ENCODE measurements at places on chromosomes 3 and 15. TPM values are rescaled to one million over a fixed set of nuclear protein-coding genes. Genes with fewer than 3 reads are reported as not detected.

NME9 gene
- total RNA-seq, result not detected

VGLL3 gene
- total RNA-seq, result 242 TPM

OR5AC2 gene
- not detected for total RNA-seq

SLC28A1 gene
- not detected for total RNA-seq

C3orf20 gene
- under 0.01 TPM for total RNA-seq

RARRES1 gene
- total RNA-seq, result 19.5 TPM

CCDC9B gene
- 23.9 TPM for total RNA-seq

DNA sequence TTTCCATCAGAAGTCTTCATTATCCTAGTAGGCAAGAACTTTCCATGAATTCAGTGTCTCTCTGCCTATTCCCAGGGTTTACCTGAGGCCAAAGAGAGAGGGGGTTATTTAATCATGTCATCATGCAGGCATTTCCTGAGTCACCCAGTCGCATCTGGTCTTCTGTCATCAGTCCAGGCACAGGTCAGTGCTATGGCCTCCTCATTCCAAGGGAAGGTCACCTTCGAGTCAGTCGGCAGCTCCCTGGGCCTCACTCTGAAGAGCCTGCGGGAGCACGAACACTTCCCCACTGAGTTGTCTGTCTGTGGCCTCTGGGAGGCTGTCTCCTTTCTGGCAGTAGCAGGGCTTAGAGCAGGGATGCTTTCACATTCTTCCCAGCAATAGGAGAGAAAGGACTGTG lies 26.2 kb upstream of the LRTM1 start:
- DNase-seq, result peak; percentile 66

DNA sequence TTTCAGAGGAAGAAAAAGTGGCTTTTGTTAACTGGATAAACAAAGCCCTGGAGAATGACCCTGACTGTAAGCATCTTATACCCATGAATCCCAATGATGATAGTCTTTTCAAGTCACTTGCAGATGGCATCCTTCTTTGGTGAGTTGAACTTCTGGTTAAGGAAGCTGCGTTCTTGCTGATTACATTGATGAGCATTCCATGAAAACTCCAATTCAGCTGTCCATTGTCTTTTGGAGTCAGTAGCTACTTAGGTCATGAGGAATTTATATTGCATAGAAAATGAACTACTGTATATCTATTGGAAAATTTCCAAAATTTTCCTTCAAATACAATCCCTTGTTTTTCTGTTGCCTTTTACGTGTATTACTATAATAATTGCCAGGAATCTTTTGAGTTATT lies 47.7 kb upstream of the TRPC1 start:
- DNase-seq, result no peak

DNA sequence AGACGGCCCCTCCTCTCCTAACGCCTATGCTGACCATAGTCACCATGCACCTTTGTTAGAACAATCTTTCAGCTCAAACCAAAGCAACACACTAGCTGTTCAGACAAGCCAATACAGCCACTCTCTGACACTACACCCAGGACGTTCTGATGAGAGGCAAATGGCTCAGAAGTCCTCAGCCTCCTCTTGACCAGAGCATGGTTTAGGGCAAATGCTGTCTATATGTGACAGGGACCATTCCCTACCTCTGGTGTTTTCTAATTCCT lies 264.8 kb upstream of the HES1 start:
- DNase-seq, result no peak

DNA sequence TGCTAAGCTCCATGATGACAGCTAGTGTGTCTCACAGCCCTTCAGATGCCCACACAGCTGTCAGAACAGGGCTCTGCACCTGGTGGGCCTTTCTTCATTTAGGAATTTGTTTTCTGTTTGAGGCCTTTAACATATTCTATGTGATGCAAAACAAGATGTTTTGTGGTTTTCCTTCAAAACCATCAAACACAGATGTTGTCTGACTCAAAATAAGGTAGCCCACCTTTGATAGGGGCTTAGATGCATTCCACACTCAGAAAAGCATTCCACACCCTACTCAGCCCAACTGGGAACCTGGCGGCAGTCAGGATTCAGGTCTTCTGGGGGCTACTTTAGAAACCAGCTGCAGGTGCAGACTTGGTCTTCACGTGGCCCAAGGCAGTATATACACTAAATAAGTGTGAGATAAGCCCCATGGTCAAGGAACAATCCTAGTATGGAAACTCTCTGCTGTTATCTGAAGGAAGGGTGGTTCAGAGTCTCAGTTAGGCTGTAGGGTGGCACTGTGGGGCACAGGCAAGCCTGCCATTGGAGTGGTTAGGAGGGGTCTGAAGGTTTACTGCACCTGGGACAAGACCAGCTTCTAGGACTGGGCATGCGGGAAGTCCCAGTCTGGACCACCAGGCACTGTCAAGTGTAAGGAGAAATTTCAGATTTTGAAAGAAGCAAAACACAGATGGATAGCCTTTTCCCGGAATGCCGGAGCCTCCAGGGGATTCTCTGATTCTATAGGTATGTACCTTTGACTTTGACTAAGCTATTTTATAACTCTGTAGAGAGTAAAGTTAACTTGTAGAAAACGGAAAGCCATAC lies 20.1 kb downstream of the LRRC2 start:
- DNase-seq, result no peak

DNA sequence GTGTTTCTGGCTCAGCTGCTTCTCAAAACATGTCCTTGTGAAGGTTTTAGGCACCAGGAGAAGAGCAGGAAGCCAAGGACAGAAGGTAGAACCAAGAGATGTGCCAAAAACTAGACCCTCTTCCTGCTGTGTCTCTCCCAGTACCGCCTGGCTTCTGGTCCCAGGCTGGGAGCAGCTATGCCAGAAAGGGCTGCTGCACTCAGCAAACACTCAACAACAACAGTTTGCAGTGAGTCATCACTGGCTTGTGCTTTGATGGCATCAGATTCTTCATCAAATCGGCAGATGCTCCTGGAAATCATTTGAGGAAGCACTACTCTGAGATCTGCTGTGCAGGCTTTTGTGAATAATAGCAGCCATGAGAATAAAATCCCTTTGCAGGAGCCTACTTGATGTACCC lies 63.2 kb downstream of the DGKG start:
- DNase-seq, result no peak

GRCh38 chr3:66644549-66644948 lies 143.7 kb upstream of the LRIG1 start:
- no peak for DNase-seq

GRCh38 chr3:123138839-123139444 lies 62.8 kb upstream of the SEC22A start:
- no peak for DNase-seq

GRCh38 chr3:46860810-46861604 lies 2.2 kb downstream of the MYL3 start:
- peak; percentile 35 for DNase-seq
